Epithelial cell of esophagus (primary cell): ENCODE measurements at places on chromosomes 13 and 19.

- DNase-seq: no peak
Observed at GRCh38 chr13:83065108-83065507, 817.2 kb downstream of the SLITRK1 start.

DNA sequence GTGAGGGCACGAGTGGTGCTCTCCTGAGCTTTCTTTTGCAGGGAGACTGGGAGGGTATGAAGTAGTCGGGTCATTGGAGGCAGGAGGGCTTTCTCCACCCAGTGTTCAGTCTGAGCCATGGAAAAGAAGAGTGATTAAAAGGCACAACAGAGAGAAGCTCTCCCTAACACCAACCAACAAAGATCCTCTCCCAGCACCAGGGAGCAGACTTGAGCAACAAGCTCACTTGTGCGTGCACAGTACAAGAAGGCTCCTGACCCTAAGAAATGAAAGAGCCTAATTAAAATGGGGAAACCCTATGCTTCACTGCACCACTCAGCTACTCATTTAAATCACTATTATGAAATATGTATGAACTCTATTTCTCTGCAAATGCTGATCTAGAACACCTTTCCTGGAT, 276.3 kb upstream of the SOX21 start:
- DNase-seq: no peak

- no peak for DNase-seq
Observed at GRCh38 chr13:62185631-62186255, 770.1 kb upstream of the PCDH20 start.

DNA sequence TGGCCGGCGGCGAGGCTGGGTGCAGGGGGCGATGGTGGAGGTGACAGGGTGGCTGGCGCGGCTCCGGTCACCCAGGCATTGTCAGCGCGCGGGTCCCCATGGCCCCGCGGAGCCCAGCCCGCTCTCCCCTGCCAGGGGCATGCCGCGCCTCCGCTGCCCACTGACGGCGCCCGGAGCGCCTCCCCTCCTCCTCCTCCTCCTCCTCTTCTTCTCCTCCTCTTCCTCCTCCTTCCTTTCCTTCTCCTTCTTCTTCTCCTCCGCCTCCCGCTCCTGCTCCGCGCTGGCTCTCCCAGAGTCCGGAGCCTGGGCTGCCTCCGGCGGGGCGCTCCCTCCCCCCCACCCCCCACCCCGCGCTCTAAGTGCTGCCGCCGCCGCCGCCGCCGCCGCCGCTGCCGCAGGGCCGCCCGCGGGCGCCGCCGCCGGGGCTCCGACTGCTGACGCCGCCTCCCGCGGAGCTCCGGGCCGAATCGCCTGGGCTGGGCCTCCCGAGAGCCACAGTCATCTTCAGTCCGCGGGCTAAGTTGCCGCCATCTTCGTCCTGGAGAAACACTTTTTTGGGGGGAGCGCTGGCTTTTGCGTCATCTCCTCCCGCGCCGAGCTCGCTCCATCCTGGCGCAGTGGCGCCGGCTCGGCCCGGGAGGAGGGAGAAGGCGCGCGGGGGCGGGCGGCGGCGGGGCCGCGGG, 348.3 kb downstream of the LIG4 start:
- DNase-seq: no peak

DNA sequence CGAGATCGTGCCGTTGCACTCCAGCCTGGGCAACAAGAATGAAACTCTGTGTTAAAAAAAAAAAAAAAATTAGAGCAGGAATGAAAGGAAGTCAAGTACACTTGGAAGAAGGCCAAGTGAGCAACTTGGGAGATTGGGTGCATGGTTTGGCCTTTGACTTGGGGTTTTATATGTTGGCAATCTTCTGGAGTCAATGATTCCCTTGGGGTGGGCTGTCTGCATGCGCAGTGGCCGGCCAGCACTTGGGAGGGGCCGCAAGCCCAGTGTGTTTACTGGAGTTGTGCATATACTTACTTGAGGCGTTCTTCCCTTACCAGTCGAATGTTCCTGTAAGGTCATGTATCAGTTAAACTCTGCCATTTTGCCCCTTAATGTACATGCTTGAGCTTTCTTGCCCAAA, 103.9 kb downstream of the FAM216B start:
- DNase-seq: no peak

DNA sequence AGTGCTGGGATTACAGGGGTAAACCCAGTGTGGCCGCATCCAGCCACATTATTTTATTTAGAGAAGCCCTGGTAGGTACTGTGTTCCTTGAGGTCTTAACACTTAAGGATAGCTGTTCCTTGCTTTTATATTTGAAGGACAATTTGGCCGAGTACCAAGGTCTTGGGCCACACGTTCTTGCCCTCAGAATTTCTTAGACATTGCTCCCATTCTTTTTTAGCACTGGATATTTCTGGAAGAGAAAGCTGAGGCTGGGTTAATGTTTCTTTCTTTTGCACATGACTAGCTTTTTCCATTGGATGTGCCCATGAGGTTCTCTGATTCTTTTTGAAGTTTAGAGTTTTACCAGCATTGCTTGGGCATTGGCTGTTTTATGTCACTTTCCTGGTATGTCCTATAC, 5.5 kb upstream of the RNF113B start:
- DNase-seq: no peak

DNA sequence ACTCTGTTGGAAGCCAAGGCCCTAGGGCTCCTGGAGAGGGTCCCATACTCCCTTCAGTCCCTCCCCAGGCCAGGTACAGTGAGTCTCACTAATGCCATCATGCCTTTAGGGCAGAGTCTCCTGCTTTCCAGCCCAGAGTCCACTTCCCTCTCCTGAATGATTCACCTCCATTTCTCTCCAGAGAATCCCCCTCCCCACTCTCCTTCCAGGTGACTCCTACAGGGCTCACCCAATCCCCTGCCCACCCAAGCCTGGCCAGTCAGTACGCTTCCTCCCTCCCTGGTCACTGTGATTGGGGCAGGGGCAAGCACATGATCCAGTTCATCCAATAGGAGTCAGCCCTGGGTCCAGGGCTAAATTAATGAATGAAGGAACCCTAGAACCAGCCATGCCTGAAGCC, 35.0 kb upstream of the PNMA8B start:
- DNase-seq: peak; percentile 50

- peak; percentile 29 for DNase-seq
Observed at GRCh38 chr19:10173527-10173926, 21.2 kb downstream of the DNMT1 start.

GRCh38 chr19:15316498-15316897, 15.8 kb downstream of the BRD4 start:
- DNase-seq: no peak

GRCh38 chr13:70616847-70617246, 508.6 kb upstream of the KLHL1 start:
- DNase-seq: no peak

DNA sequence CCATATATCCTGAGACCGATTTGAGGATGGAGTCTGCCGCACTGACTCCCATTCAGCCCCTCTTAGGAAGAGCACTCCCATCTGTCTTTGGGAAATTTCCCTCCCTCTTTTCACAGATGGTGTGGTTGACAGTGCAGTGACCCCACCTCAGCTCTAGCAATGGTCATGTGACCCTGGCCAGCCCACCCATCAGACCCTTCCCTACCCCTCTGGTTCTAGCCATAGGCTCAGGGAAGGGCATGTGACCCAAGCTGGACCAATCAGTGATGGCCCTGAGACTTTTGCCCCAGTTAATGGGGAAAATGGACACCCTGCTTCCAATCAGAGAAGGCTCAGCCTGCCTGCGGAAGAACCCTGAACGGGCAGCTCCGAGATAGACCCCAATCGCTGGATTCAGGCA, 26.3 kb downstream of the IL12RB1 start:
- no peak for DNase-seq
